Uterus (tissue), 4 donors: ENCODE measurements at places on chromosomes 6 and 20. TPM values are rescaled to one million over a fixed set of nuclear protein-coding genes. Genes with fewer than 3 reads are reported as not detected.

DNA sequence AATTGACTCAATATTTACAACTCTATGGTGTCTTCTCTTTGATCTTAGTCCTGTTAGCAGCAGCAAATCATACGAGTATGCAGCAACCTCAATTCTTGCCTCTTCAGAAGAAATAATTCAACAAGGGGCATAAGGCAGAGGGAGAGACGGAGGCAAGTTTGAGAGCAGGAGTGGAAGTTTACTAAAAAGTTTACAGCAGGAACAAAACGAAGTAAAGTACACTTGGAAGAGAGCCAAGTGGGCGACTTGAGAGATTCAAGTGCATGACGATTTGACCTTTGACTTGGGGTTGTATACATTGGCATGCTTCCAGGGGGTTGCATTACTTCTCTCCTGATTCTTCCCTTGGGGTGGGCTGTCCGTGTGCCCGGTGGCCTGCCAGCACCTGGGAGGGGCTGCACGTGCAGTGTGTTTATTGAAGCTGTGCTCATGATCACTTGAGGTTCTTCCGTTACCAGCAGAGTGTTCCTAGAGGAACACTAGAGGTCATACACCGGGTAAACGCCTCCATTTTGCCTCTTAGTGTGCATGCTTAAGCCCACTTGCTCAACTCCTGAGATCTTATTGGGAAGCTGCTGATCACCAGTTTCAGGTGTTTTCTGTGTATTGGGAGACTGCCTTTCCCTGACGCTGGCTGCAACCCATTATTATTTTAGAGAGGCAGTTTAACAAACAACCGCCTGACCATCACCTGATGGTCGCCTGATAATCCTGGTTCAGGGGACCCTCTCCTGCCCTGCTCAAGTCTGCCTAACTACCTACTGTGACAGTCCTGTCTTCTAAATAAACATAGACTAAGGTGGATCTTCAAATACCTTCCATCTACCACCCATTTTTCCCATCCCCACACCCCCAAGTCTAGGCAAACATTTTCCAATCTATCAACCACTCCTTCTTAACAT, 172.4 kb upstream of the MYLIP start:
- no peaks in the 10 kb centered on the region for H3K27me3 ChIP-seq
- H3K27ac ChIP-seq, result no peak overlapping the region
- peaks cover 4% of the 10 kb centered on the region for H3K4me1 ChIP-seq
- no peaks in the 10 kb centered on the region for H3K36me3 ChIP-seq

DNA sequence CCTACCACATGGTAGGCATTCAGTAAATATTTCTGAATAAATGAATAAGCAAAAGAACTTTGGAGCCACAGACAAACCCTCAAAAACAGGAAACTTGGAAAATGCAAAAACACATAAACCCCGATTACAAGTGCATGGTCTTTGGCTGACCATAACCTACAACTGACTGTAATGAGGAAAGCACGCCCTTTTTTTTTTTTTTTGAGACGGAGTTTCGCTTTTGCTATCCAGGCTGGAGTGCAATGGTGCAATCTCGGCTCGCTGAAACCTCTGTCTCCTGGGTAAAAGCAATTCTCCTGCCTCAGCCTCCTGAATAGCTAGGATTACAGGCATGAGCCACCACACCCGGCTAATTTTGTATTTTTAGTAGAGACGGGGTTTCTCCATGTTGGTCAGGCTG, 11.9 kb upstream of the LATS1 start:
- H3K4me3 ChIP-seq, result no peak overlapping the region
- H3K4me1 ChIP-seq, result no peaks in the 10 kb centered on the region
- no peak for DNase-seq
- H3K36me3 ChIP-seq, result no peaks in the 10 kb centered on the region
- no peaks in the 10 kb centered on the region for H3K27me3 ChIP-seq
- H3K27ac ChIP-seq, result no peak overlapping the region

GRCh38 chr6:56949925-56950495, 4.9 kb upstream of the BEND6 start:
- no peak overlapping the region for H3K4me3 ChIP-seq
- no peak for DNase-seq
- no peak overlapping the region for H3K27ac ChIP-seq

DNA sequence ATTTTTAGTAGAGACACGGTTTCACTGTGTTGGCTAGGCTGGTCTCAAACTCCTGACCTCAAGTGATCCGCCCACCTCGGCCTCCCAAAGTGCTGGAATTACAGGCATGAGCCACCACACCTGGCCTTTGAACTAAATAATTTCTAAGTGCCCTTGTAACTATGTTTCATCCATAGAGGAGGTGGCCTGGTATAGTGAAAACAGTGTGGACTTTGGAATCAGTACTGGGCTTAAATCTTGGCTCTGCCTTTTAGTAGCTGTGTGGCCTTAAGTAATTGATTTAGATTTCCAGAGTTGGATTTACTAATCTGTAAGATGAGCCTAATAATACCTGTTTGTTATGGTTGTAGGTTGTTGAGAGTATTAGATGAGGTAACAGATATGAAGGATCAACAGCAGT, 14.2 kb upstream of the TGM3 start:
- no peak overlapping the region for H3K4me3 ChIP-seq
- H3K4me1 ChIP-seq, result no peaks in the 10 kb centered on the region
- no peak overlapping the region for H3K27ac ChIP-seq
- H3K27me3 ChIP-seq, result no peaks in the 10 kb centered on the region
- DNase-seq, result no peak

DNA sequence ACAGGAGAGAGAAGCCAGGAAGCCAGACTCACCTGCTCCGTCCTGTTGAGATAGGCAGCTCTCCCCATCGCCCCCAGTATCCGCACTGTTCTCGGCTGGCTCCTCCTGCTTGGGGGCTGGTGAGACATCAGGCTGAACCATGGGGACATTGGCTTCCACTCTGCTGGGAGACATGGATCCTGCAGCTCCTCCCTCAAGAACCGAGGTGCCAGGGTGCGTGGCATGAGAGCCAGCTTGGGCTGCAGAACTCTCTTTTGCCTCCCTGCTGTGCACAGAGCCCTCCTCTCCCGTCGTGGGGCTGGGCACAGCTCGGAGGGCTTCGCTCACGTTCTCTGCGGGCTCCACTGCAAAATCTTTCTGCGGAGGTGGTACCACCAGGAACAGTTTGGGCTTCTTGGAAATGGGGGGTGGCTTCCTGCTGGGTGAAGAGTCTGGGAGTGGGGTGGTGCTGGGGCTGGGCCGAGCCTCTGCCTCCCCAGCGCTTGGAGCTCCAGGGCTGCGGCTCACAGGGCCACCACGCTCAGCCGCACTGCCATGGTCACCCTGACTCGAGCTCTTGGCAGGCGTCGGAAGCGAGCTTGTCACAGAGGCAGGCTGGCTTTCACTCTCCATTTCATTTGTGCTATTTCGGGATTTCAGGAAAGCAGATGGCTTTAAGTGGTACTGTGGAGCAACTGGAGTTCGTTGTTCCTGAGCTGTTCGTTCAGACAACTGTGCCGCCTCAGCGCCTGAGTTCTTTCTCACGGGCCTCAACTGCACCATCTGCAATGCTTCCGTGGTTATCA, 26.5 kb downstream of the HEBP2 start:
- H3K4me1 ChIP-seq, result no peaks in the 10 kb centered on the region
- H3K36me3 ChIP-seq, result no peaks in the 10 kb centered on the region
- no peaks in the 10 kb centered on the region for H3K27me3 ChIP-seq
- no peak overlapping the region for H3K4me3 ChIP-seq

DNA sequence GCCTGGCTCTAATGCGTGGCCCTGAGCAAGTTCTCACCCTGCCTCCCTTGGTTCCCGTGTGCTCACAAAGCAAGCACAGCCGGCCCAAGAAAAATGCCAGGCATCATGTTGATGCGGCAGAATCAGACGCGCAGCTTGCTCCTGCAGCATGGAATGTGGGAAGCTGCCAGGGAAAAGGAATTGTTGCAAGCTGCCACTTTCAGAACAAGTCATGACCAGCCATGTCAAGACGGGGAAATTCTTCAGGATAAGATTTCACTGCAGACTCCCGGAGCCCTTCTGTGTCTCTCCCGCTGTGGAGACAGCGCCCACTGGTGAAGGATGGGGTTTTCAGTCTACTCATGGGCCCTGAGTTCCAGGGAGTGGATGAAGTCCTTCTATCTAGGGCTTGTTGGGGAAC, 4.6 kb downstream of the DACT2 start:
- DNase-seq, result no peak
- H3K27me3 ChIP-seq, result no peaks in the 10 kb centered on the region
- H3K27ac ChIP-seq, result no peak overlapping the region
- H3K4me3 ChIP-seq, result no peak overlapping the region
- no peaks in the 10 kb centered on the region for H3K36me3 ChIP-seq

DNA sequence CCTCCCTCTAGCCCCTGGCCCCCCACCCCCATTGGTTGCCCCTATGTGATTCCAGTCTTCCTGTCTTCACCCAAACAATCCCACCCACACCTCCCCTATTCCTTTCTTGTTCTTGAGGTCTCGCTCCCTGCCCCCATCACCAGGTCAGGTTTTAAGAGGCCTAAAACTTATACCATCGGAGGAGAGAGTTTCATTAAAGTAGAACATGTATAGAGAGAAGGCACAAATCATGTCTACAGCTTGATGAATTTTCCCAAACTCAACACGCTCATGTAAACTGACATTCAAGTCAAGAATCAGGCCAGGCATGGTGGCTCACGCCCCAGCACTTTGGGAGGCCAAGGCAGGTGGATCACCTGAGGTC, 44.5 kb downstream of the TGM2 start:
- H3K36me3 ChIP-seq, result no peaks in the 10 kb centered on the region
- peak overlapping the region; percentile 83 for H3K27ac ChIP-seq
- H3K4me1 ChIP-seq, result peaks cover 7% of the 10 kb centered on the region
- H3K27me3 ChIP-seq, result no peaks in the 10 kb centered on the region
- H3K4me3 ChIP-seq, result no peak overlapping the region
- DNase-seq, result no peak

DNA sequence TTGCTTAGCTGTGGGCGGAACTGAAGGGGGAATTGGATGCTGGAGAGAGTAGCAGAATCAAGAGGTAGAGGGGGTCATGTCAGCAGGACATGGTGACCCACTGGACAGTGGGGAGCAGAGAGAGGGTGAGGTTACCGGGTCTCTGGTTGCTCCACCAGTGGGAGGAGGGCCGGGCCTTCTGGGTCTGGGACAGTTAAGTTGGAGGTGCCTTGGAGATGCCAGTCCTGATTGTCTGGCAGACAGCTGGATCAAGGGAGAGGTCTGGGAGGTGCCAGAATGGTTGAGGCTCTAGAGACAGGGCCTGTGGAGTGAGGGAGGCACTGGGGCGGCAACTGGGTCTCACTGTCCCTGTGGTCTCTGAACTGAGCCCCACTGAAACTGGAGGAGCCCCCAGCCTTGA, 24.6 kb downstream of the MANBAL start:
- no peaks in the 10 kb centered on the region for H3K27me3 ChIP-seq
- no peak overlapping the region for H3K4me3 ChIP-seq
- peaks cover 18% of the 10 kb centered on the region for H3K4me1 ChIP-seq
- peak overlapping the region; percentile 90 for H3K27ac ChIP-seq

- H3K4me1 ChIP-seq, result no peaks in the 10 kb centered on the region
- no peak overlapping the region for H3K4me3 ChIP-seq
- no peak for DNase-seq
- peaks cover 59% of the 10 kb centered on the region for H3K27me3 ChIP-seq
Measured at GRCh38 chr6:27296106-27296783, 15.8 kb downstream of the POM121L2 start.

DNA sequence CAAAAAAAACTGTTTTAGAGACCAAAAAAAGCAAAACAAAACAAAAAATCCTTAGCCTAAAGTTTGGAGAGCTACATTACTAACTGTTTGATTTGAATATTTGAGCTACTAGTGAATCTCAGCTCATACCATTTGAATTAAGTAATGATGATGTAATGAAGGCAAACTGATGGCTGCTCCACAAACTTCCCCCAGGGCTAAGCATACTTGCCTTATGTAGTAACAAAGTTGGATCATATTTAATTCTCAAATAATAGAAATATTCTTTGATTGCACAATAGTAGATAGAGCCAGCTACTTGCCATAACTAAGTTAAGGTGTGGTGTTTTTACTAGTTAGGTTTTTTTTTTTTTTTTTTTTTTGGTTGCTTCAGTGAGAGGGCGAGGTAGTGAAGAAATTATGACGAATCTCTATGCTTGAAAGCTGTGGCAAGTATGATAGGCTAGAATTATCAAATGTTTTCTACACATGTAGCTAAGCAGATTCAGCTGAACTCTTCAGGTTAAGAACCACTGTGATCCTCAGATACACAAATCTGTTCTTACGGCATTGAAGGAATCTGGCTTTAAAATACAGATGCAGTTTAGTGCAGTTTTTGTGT, 2.9 kb downstream of the RAB32 start:
- no peaks in the 10 kb centered on the region for H3K4me1 ChIP-seq
- no peak for DNase-seq
- H3K27ac ChIP-seq, result peak overlapping the region; percentile 94
- no peak overlapping the region for H3K4me3 ChIP-seq
- no peaks in the 10 kb centered on the region for H3K27me3 ChIP-seq
- no peaks in the 10 kb centered on the region for H3K36me3 ChIP-seq

GRCh38 chr6:28589957-28590349, 64.3 kb downstream of the GPX5 start:
- H3K4me1 ChIP-seq, result no peaks in the 10 kb centered on the region
- peak overlapping the region; percentile 23 for H3K4me3 ChIP-seq
- DNase-seq, result no peak
- H3K27me3 ChIP-seq, result no peaks in the 10 kb centered on the region
- no peak overlapping the region for H3K27ac ChIP-seq
- no peaks in the 10 kb centered on the region for H3K36me3 ChIP-seq

- no peaks in the 10 kb centered on the region for H3K27me3 ChIP-seq
- H3K4me1 ChIP-seq, result no peaks in the 10 kb centered on the region
- H3K36me3 ChIP-seq, result no peaks in the 10 kb centered on the region
- no peak for DNase-seq
- H3K27ac ChIP-seq, result no peak overlapping the region
Measured at GRCh38 chr6:52526634-52527033, 50.2 kb downstream of the TRAM2 start.

GRCh38 chr20:46802722-46803121, 91.9 kb upstream of the EYA2 start:
- no peak overlapping the region for H3K4me3 ChIP-seq
- H3K27me3 ChIP-seq, result no peaks in the 10 kb centered on the region

HINT3 gene
- 13.1 TPM for total RNA-seq

B4GALT5 gene
- total RNA-seq, result 15.4 TPM

IL20RA gene
- 6.4 TPM for total RNA-seq

PBOV1 gene
- not detected for total RNA-seq

PRL gene
- total RNA-seq, result not detected

C6orf58 gene
- not detected for total RNA-seq

BFSP1 gene
- total RNA-seq, result 3.3 TPM

HLA-DMA gene
- 50.0 TPM for total RNA-seq
